ENCODE measurements at places on chromosomes 16 and 17. TPM values are rescaled to one million over a fixed set of nuclear protein-coding genes. Genes with fewer than 3 reads are reported as not detected.

The SP6 gene
- total RNA-seq = 0.08 TPM

The NPIPA8 gene
- not detected for total RNA-seq

The EME1 gene
- 2.6 TPM for total RNA-seq

The TAC4 gene
- not detected for total RNA-seq

The HEATR9 gene
- not detected for total RNA-seq

The PRAC2 gene
- total RNA-seq = not detected

The OR4D1 gene
- total RNA-seq = not detected

The FOXN1 gene
- not detected for total RNA-seq

The NQO1 gene
- 113 TPM for total RNA-seq
